ENCODE measurements at places on chromosomes 4 and X. TPM values are rescaled to one million over a fixed set of nuclear protein-coding genes. Genes with fewer than 3 reads are reported as not detected.

DNA sequence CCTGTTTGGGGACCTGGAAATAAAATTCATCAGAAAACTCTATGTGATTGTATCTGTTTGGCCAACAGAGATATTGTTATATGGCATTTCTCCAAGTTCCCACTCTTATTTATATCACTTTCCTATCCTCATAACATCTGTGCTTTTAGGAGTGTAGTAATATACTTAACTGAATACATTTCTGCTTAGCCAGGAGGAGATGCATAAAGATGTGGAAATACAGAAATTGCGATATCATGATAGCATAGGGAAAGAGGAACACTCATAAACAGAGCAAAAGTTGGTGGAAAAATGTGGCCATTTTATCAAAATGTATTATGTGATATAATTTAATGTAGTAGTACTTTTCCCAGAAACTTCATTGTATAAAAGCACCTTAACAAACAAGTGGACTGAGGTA lies 46.1 kb upstream of the TSPAN7 start:
- H3K36me3 ChIP-seq, result no peaks in the 10 kb centered on the region
- H3K27me3 ChIP-seq, result no peaks in the 10 kb centered on the region
- H3K4me3 ChIP-seq, result no peak overlapping the region
- DNase-seq, result no peak

DNA sequence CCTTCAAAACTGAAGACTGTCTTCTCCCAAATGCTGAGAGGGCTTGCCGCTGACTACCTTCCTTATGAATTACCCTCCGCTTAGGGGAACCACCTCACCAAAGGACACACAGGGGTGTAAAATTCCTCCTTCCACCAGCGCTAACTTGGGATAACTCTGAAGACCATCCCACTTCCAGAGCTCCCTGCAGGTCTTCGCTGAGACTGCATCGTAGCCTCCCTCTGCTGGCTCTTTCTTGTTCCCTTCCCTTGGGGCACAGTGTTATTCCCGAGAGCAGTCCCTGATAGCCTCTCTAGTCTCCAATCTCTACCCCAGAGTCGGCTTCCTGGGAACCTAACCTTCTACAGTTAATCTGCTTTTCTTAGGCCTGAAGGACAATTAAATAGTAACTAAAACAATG lies 725.5 kb upstream of the ATOH1 start:
- H3K4me1 ChIP-seq, result no peaks in the 10 kb centered on the region
- no peak overlapping the region for H3K4me3 ChIP-seq
- no peak for DNase-seq
- no peaks in the 10 kb centered on the region for H3K36me3 ChIP-seq
- H3K27ac ChIP-seq, result no peak overlapping the region

TLR1 gene
- total RNA-seq, result 2.1 TPM

DNA sequence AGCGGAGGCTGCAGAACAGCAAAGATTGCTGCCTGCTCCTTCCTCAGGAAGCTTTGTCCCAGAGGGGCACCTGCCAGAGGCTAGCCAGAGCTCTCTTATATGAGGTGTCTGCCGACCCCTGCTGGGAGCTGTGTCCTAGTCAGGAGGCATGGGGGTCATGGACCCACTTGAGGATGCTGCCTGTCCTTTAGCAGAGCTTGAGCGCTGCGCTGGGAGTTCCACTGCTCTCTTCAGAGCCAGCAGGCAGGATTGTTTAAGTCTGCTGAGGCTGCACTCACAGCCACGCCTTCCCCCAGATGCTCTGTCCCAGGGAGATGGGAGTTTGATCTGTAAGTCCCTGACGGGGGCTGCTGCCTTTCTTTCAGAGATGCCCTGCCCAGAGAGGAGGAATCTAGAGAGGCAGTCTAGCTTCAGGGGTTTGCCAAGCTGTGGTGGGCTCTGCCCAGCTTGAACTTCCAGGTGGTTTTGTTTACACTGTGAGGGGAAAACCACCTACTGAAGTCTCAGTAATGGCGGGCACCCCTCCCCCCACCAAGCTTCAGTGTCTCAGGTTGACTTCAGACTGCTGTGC lies 10.9 kb downstream of the DCK start:
- peak overlapping the region; percentile 44 for H3K4me3 ChIP-seq
- no peak overlapping the region for H3K27ac ChIP-seq
- DNase-seq, result peak; percentile 79
- no peaks in the 10 kb centered on the region for H3K27me3 ChIP-seq
- no peaks in the 10 kb centered on the region for H3K36me3 ChIP-seq

DNA sequence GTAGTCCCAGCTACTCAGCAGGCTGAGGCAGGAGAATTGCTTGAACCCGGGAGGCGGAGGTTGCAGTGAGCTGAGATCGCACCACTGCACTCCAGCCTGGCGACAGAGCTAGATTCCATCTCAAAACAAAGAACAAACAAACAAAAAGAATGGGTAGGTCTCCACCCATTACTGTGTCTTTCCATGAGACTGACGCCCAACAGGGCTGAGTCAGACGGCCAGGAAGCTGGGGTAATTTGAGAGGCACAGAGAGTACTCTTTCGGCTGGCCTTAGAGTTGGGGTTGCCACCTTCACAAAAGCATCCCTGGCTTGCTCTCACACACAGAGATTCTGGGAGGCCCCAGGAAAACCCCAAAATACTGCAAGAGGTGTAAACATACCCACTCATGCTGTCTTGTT lies 72.0 kb upstream of the DHRSX start:
- H3K36me3 ChIP-seq, result no peaks in the 10 kb centered on the region
- H3K4me1 ChIP-seq, result no peaks in the 10 kb centered on the region
- H3K4me3 ChIP-seq, result no peak overlapping the region
- no peaks in the 10 kb centered on the region for H3K27me3 ChIP-seq
- H3K27ac ChIP-seq, result no peak overlapping the region

LRIT3 gene
- 0.20 TPM for total RNA-seq

DNA sequence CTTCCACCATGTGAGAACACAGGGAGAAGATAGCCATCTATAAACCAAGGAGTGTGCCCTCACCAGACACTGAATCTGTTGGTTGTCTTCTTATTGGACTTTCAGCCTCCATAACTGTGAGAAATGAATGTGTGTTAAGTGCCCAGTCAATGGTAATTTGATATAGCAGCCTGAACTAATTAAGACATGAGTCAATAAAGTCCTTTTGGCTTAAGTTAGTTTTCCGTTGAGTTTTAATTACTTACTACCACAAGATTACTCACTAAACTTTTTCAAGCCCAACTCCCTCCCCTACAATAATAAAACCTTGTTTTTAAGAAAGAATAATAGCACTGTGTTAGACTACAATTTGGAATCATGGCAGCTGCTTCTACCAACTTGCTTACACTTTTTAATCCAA lies 324.2 kb downstream of the PCDH19 start:
- no peak overlapping the region for H3K27ac ChIP-seq
- DNase-seq, result no peak
- H3K36me3 ChIP-seq, result no peaks in the 10 kb centered on the region
- H3K4me3 ChIP-seq, result no peak overlapping the region
- no peaks in the 10 kb centered on the region for H3K27me3 ChIP-seq

DNA sequence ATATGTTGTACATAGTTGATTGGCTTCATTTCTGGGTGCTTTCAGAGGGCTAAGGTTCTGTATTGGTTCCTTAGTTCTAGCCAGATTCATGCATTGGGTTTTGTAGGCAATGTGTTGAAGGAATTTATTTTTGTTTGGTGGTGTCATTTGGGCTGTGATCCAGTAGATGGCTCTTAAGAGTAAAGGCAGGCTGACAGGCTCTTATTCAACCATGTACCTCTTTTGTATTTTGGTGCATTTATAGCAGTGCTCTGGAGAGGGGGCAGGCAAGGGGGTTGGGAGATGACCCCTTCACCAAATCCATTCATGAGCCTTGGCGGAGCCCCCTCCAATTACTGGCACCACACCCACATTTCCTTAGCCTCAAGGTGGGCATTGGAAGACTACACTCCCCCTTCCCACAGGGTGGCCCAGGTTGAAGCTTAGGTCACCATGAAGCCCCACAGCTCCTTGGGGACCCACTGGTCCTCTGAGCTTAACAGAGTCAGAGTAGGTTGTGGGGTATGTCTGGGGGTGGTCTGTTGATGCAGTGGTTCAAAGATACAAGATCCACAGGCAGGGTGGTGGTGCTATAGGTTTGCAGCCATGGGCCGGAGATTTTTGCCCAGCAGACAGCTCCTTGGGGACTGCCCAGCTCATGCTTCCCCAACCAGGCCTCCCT lies 143.0 kb upstream of the GNPDA2 start:
- no peak overlapping the region for H3K4me3 ChIP-seq
- H3K27ac ChIP-seq, result no peak overlapping the region
- no peaks in the 10 kb centered on the region for H3K36me3 ChIP-seq
- no peak for DNase-seq

DNA sequence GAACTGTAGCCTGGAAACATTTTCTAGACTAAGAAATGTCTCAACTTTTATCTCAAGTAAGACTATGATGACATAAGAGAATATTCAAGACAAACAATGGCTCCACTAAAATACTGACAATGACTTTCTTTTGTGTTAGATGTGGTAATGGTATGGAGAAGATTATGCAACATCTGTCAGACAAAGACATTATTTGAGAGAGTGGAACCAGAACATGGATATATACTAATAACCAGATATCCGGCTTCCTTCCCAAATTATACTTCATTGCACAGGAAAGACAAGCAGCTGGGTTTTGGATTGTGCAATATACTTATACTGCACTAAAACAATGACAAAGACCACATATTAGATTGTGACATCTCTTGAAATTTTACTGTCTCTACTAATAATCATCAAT lies 290.8 kb upstream of the GIMD1 start:
- H3K27ac ChIP-seq, result no peak overlapping the region
- no peaks in the 10 kb centered on the region for H3K27me3 ChIP-seq
- no peaks in the 10 kb centered on the region for H3K36me3 ChIP-seq
- no peak for DNase-seq
- H3K4me1 ChIP-seq, result no peaks in the 10 kb centered on the region
- H3K4me3 ChIP-seq, result no peak overlapping the region

UGT2A1 gene
- total RNA-seq, result not detected

GYPA gene
- total RNA-seq, result not detected

- no peaks in the 10 kb centered on the region for H3K36me3 ChIP-seq
- H3K4me1 ChIP-seq, result no peaks in the 10 kb centered on the region
- H3K27me3 ChIP-seq, result no peaks in the 10 kb centered on the region
- H3K27ac ChIP-seq, result no peak overlapping the region
- no peak for DNase-seq
Observed at GRCh38 chr4:176784816-176785215, 7.9 kb downstream of the VEGFC start.

GRCh38 chr4:116357758-116358157 lies 727.6 kb downstream of the TRAM1L1 start:
- no peak for DNase-seq
- no peaks in the 10 kb centered on the region for H3K36me3 ChIP-seq
- no peak overlapping the region for H3K4me3 ChIP-seq
- no peaks in the 10 kb centered on the region for H3K4me1 ChIP-seq
- H3K27ac ChIP-seq, result no peak overlapping the region
- H3K27me3 ChIP-seq, result no peaks in the 10 kb centered on the region

TMA16 gene
- 55.9 TPM for total RNA-seq

CFAP47 gene
- total RNA-seq, result not detected
